ENCODE measurements at places on chromosomes 12 and 14.
A peak's percentile ranks its signal among the peaks of the same experiment; 100 is the strongest.

DNA sequence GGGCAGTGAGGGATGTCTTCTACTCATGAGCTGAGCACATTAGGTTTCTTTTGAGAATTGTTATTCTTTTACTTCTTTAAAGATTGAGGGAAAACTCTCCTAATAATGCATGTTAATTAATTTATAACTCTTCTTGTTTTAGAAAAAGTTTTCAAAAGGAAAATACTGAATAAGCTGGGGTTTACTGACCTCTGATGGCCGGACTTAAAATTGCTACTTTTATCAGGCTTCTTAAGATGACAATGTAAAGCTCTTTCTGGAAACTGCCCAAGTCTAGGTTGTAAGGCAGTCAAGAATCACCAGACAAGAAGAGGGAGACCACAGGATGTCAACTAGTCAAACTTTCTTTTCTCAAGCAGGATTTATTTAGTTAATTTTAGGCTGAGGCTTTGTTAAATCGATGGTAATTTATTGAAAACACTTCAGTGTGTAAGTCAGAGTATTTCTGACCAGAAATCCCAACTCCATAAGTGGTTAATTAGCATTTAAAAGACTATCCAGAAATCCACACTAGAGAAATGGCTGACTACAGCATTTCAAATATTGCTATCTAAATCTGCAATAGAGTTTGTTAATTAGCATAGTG, 82.1 kb downstream of the AVPR1A start:
- peak; percentile 49 for DNase-seq

- DNase-seq = no peak
Measured at GRCh38 chr12:49428793-49429192, 61.5 kb downstream of the SPATS2 start.

DNA sequence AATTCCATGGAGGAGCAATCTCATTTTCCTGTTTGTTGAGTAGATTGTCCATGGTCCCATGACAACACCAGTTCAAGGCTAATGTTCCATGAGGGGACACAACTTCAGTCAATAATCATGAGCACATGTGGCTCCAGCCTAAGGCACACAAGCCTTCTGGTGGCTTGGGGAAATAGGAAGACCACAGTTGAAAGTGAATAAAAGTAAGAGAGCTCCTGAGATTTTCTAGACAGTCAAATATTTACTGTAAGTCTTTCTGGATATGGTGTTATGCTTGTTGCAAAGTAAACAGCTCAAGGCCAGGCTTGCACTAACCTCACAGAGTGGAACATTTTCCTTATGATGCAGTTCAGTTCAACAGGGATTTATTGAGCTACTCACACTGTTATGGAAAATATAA, 206.9 kb upstream of the SLC38A2 start:
- DNase-seq = no peak

- DNase-seq = no peak
Measured at GRCh38 chr12:128137140-128137539, 129.8 kb upstream of the TMEM132C start.

GRCh38 chr14:93033983-93034670, 81.6 kb downstream of the ITPK1 start:
- no peak for DNase-seq

DNA sequence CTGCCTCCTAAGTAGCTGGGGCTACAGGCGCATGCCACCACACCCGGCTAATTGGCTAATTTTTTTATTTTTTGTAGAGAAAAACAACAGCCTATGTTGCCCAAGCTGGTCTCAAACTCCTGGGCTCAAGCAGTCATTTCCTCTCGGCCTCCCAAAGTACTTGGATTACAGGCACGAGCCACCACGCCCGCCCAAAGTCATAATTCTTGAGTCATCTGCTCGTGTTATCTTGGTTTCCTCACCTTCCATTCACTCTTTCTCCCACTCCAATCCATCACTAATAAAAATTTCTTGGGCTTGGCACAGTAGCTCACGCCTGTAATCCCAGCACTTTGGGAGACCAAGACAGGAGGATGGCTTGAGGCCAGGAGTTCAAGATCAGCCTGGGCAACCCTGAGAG, 32.0 kb downstream of the ITGA7 start:
- no peak for DNase-seq

DNA sequence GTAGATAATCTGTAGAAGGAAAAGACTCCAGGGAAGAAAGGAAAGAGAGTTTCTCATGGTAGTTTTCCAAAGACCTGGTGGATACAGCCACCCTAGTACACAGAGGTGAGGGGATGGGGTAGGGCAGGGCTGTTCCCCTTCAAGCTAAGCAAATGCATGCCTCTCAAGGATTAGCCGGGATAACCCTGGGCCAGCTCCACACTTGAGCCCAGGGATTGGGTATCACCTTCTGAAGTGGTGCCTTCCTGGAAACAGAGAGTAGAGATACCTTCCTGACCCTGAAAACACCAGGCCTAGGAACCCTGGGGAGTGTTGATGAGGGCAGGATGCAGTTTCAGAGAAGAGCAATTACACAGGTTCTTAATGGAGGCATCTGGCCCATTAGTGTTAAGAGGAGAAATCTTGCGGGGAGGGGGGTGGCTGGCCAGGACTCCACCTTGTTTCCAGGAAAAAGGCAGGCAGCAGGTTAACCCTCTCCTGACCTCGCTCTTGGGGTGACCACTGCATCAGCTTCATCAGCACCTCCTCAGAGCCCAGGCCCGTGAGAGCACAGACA, 106.9 kb upstream of the TMEM233 start:
- no peak for DNase-seq

DNA sequence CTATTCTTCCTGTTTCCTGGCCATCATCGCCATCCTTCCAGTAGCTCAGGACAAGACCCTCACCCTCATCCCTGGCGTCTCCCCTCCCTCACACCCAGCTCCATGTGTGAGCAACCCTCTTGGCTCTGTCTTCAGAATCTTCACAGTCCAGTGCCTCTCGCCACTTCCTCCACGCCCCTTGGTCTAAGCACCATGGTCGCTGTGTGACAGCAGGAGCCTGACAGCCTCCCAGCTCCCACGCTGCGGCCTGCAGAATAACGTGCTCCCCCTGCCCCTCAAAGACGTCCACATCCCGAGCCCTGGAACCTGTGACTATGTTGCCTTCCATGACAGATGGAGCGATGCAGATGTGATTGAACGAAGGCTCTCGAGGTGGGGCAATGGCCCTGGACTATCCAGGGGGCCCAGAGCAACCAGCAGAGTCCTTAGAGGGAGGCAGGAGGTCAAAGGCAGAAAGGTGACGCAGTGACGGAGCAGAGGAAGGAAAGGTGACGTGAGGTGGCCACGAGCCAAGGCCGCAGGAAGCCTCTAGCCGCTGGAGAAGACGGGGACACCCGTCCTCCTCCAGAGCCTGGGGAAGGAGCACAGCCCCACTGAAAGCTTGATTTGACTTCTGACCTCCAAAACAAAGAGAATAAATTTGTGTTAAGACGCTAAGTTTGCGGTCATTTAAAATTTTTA, 139.8 kb downstream of the CALM1 start:
- no peak for DNase-seq

- no peak for DNase-seq
Measured at GRCh38 chr12:4116251-4117111, 157.1 kb upstream of the CCND2 start.

- no peak for DNase-seq
Measured at GRCh38 chr12:47348206-47348605, 268.4 kb upstream of the AMIGO2 start.

DNA sequence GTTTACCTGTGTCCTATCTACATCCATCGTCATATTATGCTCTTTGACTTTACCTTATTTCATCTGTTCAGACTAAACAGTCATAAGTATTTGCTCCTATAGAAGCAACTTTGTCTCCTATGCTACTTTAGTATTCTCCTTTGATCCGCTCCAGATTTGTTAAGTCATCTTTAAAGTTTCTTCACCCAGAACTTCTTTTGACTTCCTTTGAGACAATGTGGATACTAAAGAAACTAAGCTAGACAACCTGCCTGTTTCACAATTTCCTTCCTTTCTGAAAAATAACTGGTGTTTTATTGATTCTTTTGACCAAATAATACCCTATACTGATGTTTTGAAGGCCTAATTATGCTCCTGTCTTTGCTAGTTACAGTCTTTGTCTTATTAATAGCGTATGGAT, 30.0 kb upstream of the LRRK2 start:
- DNase-seq = no peak

GRCh38 chr14:95232894-95233584, 75.7 kb upstream of the DICER1 start:
- no peak for DNase-seq

GRCh38 chr12:16056910-16057309, 145.8 kb downstream of the DERA start:
- DNase-seq = no peak

DNA sequence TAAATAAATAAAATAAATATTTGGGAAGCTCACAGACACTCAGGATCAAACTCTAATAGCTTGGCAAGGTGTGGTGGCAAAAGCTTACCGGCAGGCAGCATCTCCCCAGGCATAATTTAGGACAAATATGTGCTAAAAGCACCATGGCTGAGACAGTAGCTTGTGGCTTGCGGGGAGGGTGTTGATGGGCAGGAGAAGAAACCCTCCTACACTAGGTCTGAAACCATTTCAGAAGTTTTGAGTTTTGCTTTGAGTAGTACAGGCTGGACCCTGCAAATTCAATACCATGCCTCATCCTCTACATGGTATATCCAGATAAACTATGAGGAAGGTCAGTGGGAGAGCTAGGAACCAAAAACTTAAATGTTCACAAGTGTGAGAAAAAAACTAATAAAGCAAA, 33.1 kb downstream of the MAP3K9 start:
- DNase-seq = no peak

GRCh38 chr12:107159384-107159900, 66.1 kb upstream of the CRY1 start:
- no peak for DNase-seq

DNA sequence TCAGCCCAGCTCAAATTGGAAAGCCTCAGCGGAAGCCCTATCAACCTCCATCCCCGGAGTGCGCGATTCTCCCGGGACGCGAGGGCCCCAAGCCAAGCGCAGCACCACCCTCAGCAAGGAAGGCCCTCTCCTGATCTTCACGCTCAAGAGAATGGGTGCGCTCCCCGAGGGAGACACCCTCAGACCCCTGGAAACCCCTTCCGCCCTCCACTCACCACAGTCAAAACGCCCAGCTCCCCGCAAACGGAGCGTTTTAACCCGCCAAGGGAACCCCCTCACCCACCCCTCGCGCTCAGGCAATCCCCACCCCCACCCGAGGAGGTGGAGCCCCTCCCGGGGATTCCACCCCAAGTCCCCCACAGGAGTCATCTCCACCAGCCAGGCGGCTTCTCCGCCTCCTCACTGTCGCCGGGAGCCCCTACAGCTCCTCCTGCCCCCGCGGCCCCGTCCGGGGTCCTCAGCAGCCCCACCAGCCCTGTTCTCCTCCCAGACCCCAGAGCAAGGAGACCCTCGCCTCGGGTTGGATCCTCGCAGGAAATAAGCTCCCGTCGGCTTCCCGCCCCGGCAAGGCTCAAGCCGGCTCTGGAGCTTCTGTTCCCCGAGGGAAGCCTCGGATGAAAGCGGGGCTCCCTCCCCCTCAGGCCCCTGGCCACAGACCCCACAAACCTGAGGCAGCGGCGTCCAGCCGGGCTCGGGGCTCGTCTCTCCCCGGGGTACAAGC, 507 bp downstream of the BAZ2A start:
- no peak for DNase-seq

DNA sequence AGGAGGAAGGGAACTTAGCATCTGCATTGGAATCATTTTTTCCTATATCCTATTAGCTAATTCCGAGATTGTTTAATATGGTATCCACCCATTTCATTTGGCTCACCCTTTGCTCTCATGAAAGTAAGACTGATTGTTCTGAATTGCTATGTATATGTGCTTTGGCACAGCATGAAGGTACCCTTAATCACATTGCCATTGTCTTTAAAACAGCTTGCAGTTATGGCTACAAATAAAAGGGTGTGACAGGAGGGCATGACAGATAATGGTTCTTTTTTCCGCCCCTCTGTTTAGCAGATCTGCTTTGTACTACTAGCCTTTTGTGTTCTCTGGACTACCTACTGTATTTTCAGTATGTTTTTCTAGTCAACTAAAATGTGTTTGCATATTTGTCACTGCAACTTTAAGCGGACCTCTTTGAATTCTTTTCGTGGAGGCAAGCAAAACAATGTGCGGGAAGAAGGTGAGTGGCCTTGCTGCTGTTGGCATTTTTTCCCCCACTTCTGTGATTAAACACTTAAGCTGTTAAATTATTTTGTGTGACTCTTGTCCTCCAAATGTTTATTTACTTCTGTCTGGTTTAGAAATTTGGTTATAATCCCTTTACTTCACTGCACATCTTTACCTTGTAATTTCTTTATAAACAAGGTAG, 35.8 kb downstream of the FBXO34 start:
- DNase-seq = no peak

DNA sequence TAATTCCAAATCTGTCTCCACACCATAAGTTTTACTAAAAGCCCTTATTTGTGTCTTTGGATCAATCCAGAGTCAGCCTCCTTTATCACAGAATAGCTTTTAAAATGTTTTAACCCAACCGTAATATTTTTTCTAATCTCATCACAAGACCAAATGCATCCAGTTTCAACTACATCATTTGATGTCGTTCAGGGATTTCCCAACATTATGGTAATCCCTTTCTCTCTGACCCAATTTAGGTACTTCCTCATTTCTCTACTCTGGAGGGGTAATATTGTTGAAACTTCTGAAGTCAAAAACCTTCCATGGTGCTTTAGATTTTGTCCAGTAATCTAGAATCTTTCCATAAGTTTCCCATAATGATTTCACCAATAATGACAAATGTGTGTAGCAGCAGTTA, 596.8 kb downstream of the SOX5 start:
- no peak for DNase-seq

DNA sequence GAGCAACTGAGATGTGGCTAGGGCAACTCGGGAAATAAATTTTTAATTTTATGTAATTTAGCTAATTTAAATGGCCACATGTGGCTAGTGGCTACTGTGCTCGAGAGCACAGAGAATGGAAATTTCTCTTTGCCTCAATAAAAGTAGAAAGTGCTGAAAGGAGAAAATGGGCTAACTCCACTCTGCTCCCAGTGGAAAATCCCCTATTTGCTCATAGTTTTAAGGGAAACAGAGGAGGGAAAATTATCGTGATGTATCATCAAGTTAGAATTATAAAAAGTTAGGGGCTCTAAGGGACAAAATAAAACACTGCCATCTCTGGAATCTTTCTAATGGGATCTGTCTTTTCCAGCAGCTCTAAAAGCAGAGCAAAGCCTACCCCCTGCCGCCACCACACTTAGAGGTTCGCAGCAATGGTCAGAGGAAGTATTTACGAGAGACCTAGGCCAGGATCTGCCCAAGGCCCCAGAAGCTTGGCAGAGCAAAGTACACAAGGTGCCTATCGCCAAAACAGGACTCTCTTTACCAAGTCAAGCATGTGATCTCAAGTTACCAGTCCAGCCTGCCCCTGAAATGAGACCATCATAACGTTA, 220.7 kb downstream of the PPM1H start:
- no peak for DNase-seq

GRCh38 chr12:110007881-110008280, 8.7 kb downstream of the ANKRD13A start:
- DNase-seq = no peak

Measured in SK-N-DZ (cell line).